Activated B cell treated with CpG ODN at 0.5 μM for 24 hours (primary cell): ENCODE measurements at places on chromosomes 1 and 21.

DNA sequence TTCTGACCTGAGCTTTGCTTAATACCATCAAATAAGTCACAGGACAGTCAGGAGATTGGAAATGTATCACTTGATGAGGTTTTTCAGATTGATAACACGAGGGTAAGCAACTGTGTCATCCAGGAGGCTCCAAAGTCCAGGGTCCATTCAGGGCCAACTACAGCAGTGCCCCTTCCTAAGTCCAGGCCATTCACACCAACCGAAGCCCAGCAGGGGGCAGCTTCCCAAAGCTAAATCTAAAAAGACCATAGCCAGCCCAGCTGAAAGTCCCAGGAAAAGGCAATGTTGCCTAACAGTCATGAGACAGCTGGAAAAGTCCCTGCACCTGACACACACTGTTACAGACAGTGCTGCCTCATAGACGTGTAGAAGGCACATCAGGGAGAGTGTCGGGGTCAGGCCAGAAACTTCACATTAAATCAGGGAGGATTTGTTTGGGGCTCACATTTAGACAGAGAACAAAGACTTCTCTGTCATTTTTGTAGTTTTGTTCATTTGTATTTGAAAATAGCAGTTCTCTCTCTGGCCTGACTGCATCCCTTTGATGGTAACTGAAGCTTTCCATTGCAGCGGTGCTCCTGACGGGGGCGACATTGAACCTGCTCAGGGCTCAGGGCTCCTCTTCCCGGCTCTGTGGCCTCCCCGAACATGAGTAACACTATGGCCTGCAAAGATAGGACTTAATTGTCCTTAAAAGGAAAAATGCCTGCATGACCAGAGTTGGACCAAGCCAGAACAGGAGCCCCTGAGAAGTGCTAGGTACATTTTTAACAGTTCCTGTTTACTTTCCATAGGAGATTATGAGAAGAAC, 200.4 kb downstream of the NRIP1 start:
- no peak overlapping the region for H3K4me3 ChIP-seq
- DNase-seq: no peak
- no peaks in the 10 kb centered on the region for H3K36me3 ChIP-seq
- H3K4me1 ChIP-seq: peaks cover 49% of the 10 kb centered on the region

DNA sequence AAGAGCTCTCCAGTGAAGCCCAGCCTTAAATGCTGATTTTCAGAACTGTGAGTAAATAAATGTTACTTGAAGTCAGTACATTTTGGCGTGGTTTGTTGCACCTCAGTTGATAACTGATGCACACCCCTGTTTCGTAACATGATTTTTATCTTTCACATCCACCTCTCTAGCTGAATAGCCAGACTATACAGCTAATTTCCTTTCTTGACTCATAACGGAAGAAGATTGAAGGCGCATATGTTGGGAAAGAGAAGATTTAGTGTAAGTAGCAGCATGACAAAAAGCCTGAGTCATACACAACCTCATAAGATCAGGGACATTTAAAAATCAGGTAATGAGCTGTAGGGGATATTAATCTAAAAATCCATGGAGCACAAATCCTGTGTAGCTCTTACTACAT, 716.2 kb upstream of the ZP4 start:
- peaks cover 4% of the 10 kb centered on the region for H3K4me1 ChIP-seq
- H3K27me3 ChIP-seq: no peaks in the 10 kb centered on the region
- no peak overlapping the region for H3K4me3 ChIP-seq
- H3K27ac ChIP-seq: no peak overlapping the region

GRCh38 chr1:209785592-209785991, 1.2 kb upstream of the C1orf74 start:
- no peak for DNase-seq
- no peak overlapping the region for H3K27ac ChIP-seq
- H3K27me3 ChIP-seq: peaks cover 18% of the 10 kb centered on the region
- no peak overlapping the region for H3K4me3 ChIP-seq
- H3K36me3 ChIP-seq: peaks cover 26% of the 10 kb centered on the region
- H3K4me1 ChIP-seq: peaks cover 20% of the 10 kb centered on the region

DNA sequence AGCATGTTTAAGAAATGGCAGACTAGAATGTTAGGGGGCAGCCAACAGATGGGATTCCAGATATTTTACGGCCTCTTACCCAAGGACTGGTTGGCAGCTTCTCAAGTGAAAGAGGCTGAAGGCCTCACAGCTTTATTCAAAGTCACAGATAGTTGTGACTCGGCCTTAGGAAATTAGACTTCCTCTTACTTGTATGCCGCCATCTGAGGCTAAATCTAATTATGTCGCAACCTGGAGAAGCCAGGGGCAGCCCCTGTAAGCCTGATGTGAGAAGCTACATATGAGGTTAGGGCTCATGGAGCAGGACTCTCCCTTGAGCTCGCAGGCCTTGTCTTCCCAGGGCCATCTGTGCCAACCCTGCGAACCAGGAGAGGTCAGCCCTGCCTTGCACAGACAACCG, 352.5 kb downstream of the HHAT start:
- no peak for DNase-seq
- H3K27ac ChIP-seq: no peak overlapping the region
- no peaks in the 10 kb centered on the region for H3K36me3 ChIP-seq
- H3K4me3 ChIP-seq: no peak overlapping the region
- H3K4me1 ChIP-seq: peaks cover 8% of the 10 kb centered on the region
- no peaks in the 10 kb centered on the region for H3K27me3 ChIP-seq

DNA sequence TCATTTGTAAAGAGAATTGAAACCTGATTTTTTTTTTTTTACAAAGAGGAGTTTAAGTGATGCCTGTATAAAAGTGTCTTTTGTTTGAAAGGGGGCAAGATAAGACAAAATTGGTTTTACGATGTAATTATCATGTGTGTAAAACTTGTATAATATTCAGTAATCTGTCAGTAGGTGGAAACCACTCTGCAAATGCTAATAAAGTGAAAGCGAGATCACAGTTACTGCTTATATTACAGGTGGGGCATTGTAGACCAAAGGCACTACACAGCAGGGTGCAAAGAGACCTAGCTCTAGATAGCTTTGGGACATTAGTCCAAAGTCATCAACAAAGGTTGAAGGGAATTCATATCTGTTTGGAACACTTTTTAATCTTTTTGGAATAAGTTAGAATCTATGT, 174.2 kb downstream of the LHX8 start:
- H3K27ac ChIP-seq: no peak overlapping the region
- DNase-seq: no peak
- H3K36me3 ChIP-seq: no peaks in the 10 kb centered on the region
- H3K4me1 ChIP-seq: no peaks in the 10 kb centered on the region
- peaks cover 2% of the 10 kb centered on the region for H3K27me3 ChIP-seq

DNA sequence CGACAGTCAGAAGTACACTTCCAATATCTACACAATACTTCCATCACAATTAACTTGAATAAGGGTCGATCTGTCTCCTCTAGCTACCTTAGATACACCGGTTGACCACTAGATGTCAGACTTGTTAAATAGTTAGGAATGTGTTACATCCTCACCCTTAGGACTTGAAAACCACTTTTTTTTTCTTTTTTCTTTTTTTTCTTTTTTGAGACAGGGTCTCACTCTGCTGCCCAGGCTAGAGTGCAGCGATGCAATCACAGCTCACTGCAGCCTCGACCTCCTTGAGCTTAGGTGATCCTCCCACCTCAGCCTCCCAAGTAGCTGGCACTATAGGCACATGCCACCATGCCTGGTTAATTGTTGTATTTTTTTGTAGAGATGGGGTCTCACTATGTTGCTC, 120.4 kb upstream of the GREM2 start:
- no peaks in the 10 kb centered on the region for H3K36me3 ChIP-seq
- H3K4me1 ChIP-seq: no peaks in the 10 kb centered on the region
- H3K27me3 ChIP-seq: no peaks in the 10 kb centered on the region
- DNase-seq: no peak
- H3K4me3 ChIP-seq: no peak overlapping the region
- no peak overlapping the region for H3K27ac ChIP-seq

GRCh38 chr1:21280011-21280471, 10.2 kb downstream of the ECE1 start:
- no peak for DNase-seq
- peak overlapping the region; percentile 81 for H3K27ac ChIP-seq

DNA sequence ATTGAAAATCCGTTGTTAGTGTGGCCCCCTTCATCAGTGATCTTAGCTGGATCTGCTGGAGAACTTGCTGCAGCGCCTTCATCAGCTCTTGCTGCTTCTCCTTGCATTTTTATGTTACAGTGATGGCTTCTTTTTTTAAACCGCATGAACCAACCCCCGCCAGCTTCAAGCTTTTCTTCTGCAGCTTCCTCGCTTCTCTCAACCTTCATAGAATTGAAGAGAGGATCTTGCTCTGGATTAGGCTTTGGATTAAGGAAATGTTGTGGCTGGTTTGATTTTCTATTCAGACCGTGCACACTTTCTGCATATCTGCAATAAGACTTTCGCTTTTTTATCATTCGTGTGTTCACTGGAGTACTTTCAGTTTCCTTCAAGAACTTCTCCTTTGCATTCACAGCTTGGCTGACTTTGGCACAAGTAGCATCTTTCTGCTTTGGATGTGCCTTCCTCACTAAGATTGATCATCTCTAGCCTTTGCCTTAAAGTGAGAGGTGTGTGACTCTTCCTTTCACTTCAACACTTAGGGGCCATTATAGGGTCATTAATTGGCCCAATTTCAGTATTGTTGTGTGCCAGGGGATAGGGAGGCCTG, 13.1 kb downstream of the RNF187 start:
- peaks cover 5% of the 10 kb centered on the region for H3K27me3 ChIP-seq
- no peak for DNase-seq
- H3K36me3 ChIP-seq: peaks cover 25% of the 10 kb centered on the region
- H3K4me3 ChIP-seq: peak overlapping the region; percentile 77
- H3K27ac ChIP-seq: peak overlapping the region; percentile 84

DNA sequence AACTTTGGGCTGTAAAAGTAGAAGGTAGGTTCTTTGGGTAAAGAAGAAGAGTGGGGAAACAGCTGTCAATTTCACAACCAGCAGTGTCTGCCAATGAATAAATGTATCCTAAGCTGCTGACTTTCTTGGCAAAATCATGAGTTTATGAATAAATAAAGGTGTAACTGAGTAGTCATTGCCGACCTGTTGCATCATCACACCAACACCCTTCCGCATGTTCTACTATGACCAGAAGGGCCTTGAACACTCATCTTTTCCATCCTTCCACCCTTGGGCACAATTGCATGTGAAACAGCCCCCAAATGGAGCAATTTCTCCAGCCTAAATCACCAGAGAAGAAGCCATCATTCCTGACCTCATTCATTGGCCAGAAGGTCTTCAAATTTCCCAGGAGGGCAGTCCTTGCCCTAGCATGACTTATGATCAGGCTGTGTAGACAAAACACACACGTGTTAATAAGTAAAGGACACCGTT, 31.2 kb upstream of the QSOX1 start:
- no peak overlapping the region for H3K27ac ChIP-seq
- DNase-seq: no peak
- H3K4me3 ChIP-seq: no peak overlapping the region
- no peaks in the 10 kb centered on the region for H3K36me3 ChIP-seq
